CD4-positive, alpha-beta T cell treated with Interleukin-15 for 1 hour (primary cell): ENCODE measurements at places on chromosomes 11 and 22.

DNA sequence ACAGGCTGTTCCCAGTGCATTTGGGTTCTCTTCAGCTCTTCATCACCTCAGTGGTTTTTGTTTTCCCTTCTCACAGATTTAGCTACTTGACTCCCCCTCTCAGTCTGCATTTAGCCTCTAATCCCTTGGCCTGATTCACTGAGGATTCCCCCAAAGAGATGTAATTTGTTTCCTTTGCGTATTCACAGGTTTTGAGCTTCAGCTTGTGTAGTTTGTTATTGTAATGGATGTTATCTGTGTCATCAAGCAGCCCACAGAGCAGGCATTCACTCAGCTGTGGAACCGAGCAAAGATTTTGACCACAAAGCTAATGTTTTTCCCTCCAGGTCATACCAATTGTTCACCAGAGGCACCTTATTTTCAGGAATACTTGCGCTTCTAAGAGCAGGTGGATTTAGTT, 6.4 kb upstream of the ME3 start:
- DNase-seq = no peak

- DNase-seq = no peak
Measured at GRCh38 chr11:19013181-19013857, 47.2 kb downstream of the MRGPRX2 start.

GRCh38 chr11:12876340-12876739, 132.8 kb upstream of the RASSF10 start:
- no peak for DNase-seq

DNA sequence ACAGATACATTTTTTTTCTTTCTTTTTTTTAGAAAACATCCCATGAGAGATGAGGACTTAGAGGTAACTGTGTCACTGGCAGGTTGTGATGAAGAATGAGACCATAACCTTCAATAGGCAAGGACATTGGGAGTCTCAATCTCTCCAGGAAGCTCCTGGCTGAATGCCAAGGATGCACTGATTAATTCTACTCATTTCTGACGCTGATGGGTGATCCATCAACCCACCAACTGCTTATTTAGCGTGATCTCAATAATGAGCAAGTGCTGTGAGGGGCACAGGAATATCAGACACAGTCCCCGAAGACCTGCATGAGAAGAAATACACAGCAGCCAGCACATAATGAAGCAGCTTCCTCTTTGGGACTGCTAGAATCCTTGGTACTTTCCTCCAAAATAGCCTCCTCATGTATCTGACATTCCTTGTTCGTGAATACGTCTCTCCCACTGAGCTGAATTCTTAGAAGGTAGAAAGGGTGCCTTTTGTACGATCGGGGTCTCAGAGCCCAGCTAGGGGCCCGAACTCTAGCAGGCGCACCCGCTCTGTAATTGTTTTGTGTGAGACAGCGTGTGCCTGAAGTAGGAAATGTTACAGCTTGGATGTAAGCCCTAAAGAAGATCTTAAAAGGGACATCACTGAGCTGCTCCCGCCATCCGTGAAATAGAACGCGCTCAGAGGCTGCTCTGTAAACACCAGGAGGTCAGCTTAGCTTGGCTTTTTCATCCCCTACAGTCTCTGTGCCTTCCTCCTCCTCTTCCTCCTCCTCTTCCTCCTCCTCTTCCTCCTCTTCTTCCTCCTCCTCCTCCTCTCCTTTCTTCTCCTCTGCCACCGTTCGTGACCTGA, 7.2 kb downstream of the CLMP start:
- DNase-seq = no peak

- DNase-seq = no peak
Measured at GRCh38 chr11:47403135-47403534, 5.3 kb upstream of the SLC39A13 start.

- DNase-seq = no peak
Measured at GRCh38 chr22:25365491-25366261, 146.2 kb downstream of the CRYBB2 start.

DNA sequence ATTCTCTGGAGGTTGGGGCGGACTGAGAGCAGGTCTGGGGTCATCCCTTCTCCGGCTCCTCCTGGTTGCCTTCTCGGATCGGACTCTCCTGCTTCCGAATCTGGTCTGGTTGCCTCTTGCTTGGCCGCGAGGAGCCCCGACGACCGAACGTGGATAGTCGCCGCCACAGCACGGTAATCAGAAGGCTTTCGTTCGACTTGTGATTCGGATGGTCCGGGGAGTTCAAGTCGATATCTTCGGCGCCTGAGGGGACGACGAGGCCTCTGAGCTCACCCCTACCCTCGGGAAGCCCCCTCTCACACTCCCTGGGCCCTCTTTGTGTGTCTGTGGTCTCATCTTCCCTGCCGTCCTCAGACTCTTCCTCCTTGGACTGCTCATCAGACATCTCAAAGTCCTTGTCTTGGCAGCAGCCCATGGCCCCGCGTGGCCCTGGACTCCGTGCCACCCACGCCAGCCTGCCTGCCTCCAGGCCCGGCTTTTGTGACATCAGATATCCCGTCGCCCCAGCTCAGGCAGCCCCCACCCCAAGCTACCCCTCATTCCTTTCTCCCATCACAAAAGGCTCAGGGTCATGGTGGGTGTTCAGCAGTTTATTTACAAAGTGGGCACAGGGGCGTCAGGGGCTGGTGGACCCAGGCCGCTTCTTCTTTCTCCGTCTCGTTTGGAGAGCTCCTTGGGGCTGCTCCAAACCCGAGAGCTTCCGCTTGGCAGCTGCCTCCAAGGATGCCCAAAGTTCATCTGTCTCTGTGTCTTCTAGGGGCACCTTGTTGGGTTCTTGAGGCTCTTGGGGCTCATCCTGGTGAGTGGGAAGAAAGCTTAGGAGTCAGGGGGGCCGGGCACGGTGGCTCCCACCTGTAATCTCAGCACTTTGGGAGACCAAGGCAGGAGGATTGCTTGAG, at the start of gene TEX54:
Gene TEX54 (minus strand): TSS at position 506 of the 899 bp plus-strand sequence.
- no peak for DNase-seq

- no peak for DNase-seq
Measured at GRCh38 chr11:40544162-40544561, 915.3 kb downstream of the LRRC4C start.

- DNase-seq = no peak
Measured at GRCh38 chr11:64314146-64314804, 3.1 kb downstream of the TRMT112 start.

- DNase-seq = peak; percentile 52
Measured at GRCh38 chr11:68471360-68472340, 11.1 kb downstream of the PPP6R3 start.

GRCh38 chr22:36293606-36294292, 40.8 kb downstream of the APOL1 start:
- no peak for DNase-seq
